Activated CD4-positive, CD25-positive, alpha-beta regulatory T cell treated with anti-CD3 and anti-CD28 coated beads, Interleukin-2, amount 50 U/mL, for 72 hours (primary cell): ENCODE measurements at places on chromosomes 1 and 21.

GRCh38 chr1:232238009-232238408 is 391.9 kb downstream of the SIPA1L2 start:
- no peak for DNase-seq

DNA sequence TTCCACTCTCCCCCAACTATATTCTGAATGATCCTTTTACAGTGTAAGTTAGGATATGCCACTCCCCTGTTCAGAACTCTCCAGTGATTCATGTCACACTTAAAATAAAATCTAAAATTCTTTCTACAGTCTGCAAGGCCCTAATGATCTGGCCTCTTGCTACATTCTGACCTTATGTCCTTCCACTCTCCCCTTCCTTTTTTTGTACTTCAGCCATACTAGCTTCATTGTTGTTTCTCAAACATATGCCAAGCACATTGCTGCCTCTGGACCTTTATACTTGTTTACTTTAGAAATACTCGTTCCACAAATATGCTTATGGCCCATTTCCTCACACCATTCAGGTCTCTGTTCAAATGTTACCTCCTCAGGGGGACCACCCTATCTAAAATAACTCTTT is 14.8 kb upstream of the PSMA5 start:
- no peak for DNase-seq

DNA sequence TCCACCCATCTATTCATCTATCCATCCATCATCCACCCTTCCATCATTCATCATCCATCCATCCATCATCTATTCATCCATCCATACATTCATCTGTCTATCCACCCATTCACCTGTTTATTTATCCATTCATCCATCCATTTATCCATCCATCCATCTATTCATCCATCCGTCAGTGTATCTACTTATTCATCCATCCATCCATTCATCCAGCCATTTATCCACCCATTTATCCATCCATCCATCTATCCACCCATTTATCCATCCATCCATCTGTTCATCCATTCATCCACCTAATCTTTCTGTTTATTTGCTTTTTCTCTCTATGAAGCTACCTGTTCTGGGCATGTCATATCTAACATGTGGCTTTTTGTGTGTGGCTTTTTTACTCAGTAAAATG is 115.4 kb downstream of the CRYAA start:
- no peak for DNase-seq

- no peak for DNase-seq
These were observed 18.1 kb downstream of the ZMPSTE24 start for GRCh38 chr1:40276122-40276521.

DNA sequence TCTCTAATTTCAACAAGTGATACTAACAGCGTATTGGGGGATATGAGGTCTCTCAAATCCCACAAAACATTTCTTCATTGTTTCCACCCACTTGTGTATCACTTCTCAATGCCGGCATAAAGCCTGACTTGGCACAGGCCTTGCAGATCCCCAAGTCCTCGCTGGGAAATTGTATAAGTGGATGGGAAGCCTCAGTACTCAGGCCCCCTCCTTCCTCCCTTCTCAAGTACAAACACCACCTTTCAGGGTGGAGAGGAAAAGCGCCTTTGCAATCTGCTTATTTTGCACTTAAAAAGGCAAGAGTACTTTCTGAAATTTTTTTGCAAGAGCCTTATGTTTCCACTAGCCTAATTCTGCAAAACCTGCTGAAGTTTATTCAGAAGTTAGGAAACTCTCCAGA is 25.8 kb upstream of the KLHDC8A start:
- no peak for DNase-seq

GRCh38 chr21:36479415-36480402 is at the start of gene CLDN14:
Gene CLDN14 (minus strand): TSS chr21:36480122. CDS start chr21:36461695, 18,427 bp downstream.
- no peak for DNase-seq

GRCh38 chr1:167474191-167474641 is 44.1 kb downstream of the CD247 start:
- no peak for DNase-seq

GRCh38 chr1:173341307-173341706 is 134.2 kb upstream of the TNFSF4 start:
- DNase-seq, result no peak

DNA sequence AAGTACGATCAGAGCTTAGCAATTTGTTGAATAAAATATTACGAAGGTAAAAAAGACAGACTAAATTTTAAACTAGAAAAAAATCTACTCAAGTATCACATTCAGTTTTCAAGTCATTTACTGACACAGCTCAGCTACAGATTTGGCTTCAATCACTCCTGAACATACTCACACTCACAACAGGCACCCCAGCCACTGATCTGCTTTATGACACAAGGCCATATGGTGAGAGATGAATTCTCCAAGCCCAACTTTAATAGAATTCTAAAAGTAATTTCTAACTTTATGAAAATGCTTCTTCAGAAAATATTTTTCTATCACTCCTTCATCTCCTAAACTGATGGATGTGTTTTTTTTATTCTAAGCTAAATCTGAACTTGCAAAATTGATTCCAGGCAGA is 337.1 kb downstream of the HHIPL2 start:
- DNase-seq, result no peak

GRCh38 chr1:183893561-183894289 is 88.8 kb downstream of the RGL1 start:
- no peak for DNase-seq

GRCh38 chr1:62585469-62586155 is 11.7 kb upstream of the ANGPTL3 start:
- DNase-seq, result no peak

DNA sequence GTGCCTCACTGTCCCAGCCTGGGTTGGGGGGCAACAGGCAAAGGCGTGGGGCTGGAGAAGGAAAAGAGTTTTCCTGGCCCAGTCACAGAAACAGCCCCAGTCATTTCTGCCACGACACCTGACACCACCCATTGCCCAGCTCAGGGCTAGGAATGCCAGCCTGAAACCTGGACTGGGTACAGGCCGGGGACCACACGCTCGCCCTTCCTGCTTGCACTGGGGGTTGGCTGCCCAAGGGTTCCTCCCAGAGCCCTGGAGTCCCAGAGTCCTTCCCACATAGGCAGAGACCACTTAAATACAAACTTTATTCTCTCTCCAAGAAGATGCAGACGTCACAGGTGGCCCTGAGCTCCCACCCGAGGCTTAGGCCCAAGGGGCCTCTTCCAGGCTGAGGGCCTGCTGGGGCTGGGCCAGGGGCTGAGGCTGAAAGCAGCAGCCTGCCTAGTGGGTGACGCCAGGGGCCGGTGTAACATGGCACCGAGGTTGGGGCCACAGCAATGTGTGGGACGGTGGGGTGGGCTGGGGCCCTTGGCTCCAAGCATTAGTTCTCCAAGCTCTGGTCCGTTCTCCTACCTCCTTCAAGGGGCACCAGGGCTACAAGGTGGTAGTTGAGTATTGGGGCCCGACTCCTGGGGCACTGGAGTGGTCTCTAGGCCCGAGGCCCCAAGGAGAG is 1.6 kb downstream of the TMEM52 start:
- DNase-seq, result no peak

GRCh38 chr1:62315387-62315786 is 3.8 kb downstream of the KANK4 start:
- no peak for DNase-seq

DNA sequence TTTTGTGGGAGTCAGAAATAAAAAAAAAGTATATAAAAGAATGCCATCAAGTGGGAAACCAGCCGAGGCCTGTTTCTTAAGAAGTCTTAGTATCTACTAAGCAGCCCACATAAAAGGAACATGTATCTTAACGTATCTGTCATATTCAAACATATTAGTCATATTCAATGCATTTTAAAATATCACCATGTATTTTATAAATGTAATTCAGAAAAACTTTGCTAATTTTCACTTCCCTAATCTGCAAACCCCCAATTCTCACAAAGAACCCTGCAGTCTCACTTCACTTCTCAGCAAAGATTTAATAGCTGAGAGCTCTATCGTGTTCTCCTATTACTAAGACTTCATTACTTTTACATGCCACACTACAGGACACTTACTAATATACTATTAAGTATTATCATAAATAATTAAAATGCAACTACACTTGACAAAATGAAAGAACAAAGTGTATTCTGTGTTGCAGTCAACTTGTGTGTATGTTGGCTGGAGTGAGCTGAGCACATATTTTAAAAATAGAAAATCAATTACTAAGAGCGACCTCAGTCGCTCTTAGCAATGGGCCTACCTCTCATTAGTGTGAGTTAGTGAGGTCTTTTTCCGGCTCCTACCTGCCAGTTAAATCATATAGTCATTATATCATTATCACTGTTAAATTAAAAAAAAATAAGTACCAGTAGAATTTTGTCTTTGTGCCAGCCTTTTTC is 484.3 kb downstream of the LMO4 start:
- DNase-seq, result no peak

GRCh38 chr1:21543598-21543997 is 34.4 kb downstream of the ALPL start:
- DNase-seq, result no peak

DNA sequence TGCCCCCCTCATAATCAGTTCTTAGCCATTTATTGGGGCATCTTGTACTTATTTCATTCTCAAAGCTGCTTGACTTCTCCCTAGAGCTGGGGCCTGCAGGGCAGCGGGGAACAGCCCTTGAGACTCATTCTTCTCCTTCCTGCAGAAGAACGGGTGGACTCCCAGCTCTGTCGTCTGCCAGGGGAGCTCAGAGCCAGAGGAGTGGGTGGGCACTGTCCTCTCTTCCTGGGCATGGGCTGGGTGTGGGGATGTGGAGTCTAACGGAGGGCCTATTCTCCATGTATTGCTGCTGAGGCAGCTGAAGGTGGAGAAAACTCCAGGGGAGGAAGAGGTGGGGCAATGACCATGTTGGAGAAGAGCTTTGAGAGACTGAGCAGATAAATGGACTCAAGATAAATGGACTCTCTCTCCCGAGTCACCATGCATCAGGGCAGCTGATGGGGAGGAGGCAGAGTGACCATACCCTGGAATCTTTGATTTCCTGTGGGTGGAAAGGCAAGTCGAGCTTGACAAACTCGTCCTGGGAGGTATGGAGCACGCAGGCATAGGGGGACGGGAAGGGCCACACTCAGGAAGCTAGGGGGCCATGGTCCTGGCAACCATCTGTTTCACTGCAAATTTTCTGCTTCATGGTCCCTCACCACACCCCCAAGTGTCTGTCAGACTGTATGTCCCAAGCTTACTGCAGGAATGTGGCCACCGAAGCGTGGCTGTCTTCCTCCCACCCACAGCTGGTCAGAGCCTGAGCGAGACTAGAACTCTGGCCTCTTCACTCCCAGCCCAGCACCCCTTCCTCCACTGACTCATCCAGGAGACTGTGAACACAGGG is 56.9 kb upstream of the ATP2B4 start:
- DNase-seq, result no peak

DNA sequence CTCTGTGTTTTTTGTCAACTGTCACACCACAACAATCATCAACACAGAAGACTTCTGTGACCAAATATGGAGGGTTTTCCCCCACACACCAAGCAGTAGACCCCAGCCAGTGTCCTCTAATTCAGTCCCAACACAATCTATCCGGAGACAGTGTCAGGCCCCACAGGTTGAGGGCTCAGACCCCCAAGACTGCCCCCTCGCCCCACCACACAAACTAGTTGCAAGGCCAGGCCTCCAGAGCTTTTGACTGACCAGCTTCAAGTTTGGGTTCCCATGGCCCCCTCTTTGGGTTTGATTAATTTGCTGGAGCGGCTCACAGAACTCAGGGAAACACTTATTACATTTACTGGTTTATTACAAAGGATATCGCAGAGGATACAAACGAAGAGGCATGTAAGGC is 37.2 kb downstream of the NEK2 start:
- DNase-seq, result no peak

GRCh38 chr1:59408608-59409240 is 111.8 kb downstream of the FGGY start:
- DNase-seq, result no peak

GRCh38 chr1:111542187-111542586 is 38.8 kb upstream of the ADORA3 start:
- DNase-seq, result no peak

GRCh38 chr21:42219606-42220137 is 732 bp downstream of the ABCG1 start:
- DNase-seq, result no peak

DNA sequence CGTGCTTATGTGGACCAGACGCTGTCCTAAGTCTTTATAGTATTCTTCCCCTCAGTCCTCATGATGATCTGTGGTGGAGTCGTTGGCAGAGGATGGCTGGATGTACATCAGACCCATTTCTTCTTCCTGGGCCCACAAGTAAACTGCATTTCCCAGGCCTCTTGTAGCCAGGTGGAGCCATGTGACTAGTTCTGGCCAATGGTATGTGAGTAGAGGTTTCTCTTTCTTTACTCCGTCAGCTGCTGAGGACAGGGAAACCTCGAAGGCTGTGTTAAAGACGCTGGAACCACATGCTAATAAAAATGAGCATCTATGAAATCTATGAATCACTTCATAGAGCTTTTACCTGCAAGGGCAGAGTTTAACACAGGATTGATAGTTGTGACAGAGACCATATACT is 18.7 kb upstream of the ZNF362 start:
- peak; percentile 22 for DNase-seq

DNA sequence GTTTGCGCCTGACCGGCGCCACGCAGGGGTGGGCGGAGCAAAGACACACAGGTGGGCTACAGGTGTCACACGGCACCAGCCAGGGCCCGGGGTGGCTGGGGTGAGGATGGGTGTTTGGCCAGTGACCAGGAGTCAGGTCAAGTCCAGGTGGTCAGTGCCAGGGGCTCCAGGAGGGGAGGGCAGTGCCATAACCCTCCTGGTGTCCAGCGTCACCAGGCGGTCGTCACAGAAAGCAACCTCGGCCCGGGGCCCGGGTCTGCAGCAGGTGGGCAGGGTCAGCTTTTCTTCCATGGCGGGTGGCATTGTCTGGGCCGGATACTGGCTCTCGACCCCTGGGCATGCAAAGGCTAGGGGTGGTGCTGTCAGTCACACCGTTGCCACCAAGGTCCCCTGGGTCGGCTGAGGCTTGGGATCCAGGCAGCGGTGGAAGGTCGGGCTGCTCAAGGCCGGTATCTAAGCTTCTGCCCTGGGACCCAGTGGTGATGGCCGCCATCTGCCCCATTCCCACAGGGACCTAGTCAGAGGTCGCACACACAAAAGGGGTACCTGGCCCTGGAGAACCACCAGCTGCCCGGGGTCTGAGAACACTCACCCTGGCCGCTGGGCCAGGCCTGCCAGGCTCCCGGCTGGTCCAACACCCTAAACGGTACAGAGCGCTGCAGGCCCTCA is 1.8 kb downstream of the FNDC10 start:
- DNase-seq, result no peak

- no peak for DNase-seq
These were observed 39.5 kb downstream of the COQ8A start for GRCh38 chr1:226979517-226980121.

DNA sequence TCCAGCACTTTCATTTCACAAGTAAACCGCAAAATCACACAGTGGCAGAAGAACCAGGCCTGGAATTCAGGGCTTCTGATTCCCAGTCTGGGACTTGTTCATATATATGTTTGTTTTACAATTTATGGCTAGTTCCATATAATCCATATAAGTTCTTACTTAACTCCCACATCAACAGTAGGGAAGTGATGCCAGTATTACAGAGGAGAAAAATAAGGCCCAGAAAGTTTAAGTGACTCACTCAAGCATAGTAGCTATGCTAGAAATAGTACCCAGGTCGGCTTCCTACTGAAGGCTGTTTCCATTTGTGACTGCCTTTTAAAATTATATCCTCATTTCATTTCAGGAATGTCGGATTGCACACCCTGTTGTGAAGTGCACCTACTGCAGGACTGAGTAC is 1.4 kb downstream of the FAM76A start:
- DNase-seq, result no peak
